Renal cortex interstitium (tissue), 15 donors: ENCODE measurements at places on chromosomes 5 and 9.

DNA sequence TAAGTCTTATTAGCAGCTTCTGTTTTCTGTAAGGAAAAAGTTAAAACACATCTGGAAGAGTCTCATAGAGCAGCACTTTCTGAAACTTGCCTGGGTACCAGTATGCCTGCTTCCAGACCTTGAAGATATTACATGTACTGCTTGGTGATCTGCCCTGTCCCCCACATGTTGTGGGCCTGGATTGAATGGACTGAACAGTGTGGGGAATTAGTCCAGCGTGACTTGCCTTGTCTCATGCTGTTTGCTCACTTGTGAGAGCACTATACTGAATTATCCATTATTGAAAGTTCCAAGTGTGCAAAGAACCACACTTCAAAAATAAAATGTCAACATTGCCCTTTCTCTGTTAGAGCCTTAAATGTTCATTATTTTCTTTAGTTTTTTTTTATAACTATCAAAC is 8.9 kb downstream of the CTNNA1 start:
- DNase-seq = no peak

- no peak for DNase-seq
Measured at GRCh38 chr9:34084562-34084961, 35.9 kb upstream of the UBAP2 start.

GRCh38 chr5:152004095-152004494 is 79.4 kb upstream of the GLRA1 start:
- no peak for DNase-seq

GRCh38 chr5:801472-801871 is 16.9 kb upstream of the ZDHHC11B start:
- no peak for DNase-seq

- no peak for DNase-seq
Measured at GRCh38 chr9:21081451-21081850, 3.7 kb upstream of the IFNB1 start.
